ENCODE measurements at places on chromosomes 6 and 20.

DNA sequence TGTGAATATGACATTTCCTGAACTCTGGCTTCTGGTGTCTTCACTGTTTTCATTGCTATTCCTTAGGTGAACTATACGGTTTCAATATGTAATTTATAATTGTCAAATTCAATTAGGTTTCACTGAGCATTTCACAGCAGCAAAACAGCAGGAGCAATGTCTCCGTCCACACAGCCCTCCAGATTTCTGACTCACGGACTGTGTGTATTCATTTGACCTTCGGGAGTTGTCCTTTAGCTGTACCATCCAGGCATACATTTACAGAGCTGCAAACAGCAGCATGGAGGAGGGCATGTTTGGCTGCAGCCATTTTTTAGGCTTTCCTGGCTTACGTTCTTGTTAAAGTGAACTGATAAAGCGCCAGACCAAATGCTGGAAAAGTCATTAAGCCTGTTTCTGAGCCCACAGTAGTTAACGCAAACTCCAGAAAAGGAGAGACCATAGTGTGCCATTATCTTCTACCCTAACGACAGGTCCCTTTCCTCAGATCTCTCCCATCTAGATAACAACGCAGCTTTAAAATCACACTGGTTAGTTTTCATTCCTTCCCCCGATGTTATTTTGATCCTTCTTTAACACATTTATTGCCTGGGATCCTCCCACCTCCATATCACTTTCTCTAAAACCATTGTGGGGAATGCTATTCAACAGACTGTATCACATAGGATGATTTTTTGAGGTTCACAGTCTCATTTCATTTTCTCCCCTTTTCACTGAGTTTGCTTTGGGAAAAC is 18.3 kb downstream of the FOXC1 start:
- no peak for DNase-seq

DNA sequence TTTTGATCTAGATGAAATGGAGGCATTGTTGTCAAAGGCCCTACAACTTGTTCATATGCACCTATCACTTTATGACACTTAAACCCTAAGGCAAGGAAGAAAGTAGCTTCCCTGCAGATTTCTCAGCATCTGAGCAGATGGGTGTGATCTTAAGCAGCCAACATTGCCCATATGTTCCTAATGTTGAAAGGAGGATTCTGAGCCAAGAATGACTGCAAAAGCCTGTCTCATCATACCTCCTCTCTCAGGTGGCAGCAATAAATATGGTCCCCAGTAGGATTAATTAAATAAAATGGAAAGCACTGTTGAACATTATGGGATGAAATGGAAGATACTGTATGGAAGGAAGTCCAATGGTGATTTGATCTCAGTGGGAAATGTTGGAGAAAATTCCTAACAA is 538.1 kb upstream of the MAN1A1 start:
- DNase-seq, result no peak

GRCh38 chr6:107691062-107691751 is 132.9 kb downstream of the SCML4 start:
- DNase-seq, result no peak

GRCh38 chr20:6140947-6141346 is 18.1 kb upstream of the FERMT1 start:
- DNase-seq, result no peak

- DNase-seq, result no peak
Observed at GRCh38 chr20:34744847-34745246, 40.7 kb downstream of the TP53INP2 start.
